ENCODE measurements at places on chromosomes 1 and 21. TPM values are rescaled to one million over a fixed set of nuclear protein-coding genes. Genes with fewer than 3 reads are reported as not detected.

KMO gene
- total RNA-seq, result not detected

TRPM2 gene
- total RNA-seq, result not detected

DMBX1 gene
- not detected for total RNA-seq

MYBPH gene
- 0.17 TPM for total RNA-seq

Measured in fibroblast of lung (primary cell).